ENCODE measurements at places on chromosomes 4 and X.

DNA sequence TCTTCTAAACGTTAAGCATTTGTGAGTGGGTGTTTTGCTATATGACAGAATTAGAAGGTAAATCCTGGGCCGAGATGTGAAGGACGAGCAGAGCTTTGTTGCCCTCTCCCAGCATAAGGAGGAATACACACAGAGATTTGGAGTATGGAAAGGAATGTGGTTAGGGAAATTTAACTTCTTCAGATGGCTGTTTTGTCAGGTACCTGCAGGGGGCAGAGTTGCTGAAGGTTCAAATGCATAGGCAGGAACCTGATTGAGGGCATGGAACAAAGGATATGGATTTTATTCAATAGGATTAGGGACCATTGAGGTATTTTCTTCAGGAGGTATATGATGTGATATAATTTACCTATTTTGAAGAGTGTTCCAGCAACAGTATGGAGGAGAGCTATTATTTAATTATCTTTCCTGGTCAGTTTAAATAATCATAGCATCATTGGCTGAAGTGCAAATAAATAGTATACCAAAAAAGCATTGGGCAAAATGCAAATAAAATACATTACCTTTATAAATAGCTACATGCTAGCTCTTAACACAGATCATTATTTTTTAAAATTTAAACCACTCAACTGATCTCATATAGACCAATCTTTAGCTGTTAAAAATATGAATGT, 143.6 kb downstream of the SLIT2 start:
- no peak for DNase-seq

GRCh38 chr4:113838460-113838859, 76.9 kb upstream of the CAMK2D start:
- no peak for DNase-seq

- DNase-seq, result no peak
Measured at GRCh38 chr4:3332498-3332897, 39.7 kb downstream of the RGS12 start.

- DNase-seq, result no peak
Measured at GRCh38 chrX:106972896-106973295, 27.1 kb downstream of the MORC4 start.

- DNase-seq, result no peak
Measured at GRCh38 chr4:75422998-75423397, 91.2 kb downstream of the RCHY1 start.

- no peak for DNase-seq
Measured at GRCh38 chrX:134727363-134727762, 69.1 kb upstream of the PLAC1 start.

DNA sequence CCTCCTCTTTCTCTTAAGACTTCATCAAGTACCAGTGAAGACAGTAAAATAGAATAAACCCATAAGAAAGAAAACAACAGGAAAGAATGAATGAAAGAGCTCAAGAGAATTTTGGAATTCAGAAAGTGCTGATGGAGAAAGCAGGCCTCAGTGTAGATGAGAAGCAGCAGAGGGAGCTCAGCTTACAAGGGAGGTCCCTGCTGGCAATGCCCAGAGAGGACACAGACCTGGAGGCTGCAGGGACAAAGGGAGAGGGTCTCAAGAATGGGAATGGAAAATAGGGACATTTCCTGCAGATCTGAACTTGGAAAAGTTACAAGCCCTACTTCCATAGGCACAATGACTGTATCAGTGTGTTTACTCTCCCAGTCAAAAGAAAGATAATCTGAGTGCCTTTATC, 64.5 kb upstream of the MAGEA10 start:
- no peak for DNase-seq

DNA sequence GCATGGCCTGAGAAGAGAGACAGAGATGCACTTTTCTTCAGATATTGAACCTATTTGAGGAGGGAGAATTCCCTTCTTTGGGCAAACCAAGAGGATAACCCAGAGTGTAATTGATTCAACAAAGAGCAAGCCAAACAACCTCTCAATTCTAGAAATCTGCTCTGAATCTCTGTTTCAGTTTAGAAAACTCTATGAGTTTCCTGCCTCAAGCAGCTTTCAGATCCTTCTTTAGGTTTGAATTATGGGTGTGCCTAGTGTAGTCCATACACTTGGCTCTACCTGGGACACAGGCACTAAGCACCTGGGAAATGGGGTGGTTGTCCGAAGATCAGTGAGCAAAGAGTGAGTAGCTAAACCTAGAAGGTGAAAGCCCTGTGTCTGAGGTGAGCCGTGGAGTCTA, 52.0 kb upstream of the MTMR8 start:
- DNase-seq, result no peak

- DNase-seq, result no peak
Measured at GRCh38 chrX:78075787-78076389, 28.2 kb upstream of the PGK1 start.

- no peak for DNase-seq
Measured at GRCh38 chr4:169971456-169972015, 54.7 kb downstream of the MFAP3L start.

- DNase-seq, result no peak
Measured at GRCh38 chrX:11540532-11541377, 125.0 kb downstream of the ARHGAP6 start.

Measured in stimulated activated CD8-positive, alpha-beta memory T cell treated with anti-CD3 and anti-CD28 coated beads, Interleukin-12 subunit alpha, Interleukin-12 subunit beta, amount 100 ng/mL, for 1 hour (primary cell).